ENCODE measurements at places on chromosomes 5 and 9.

GRCh38 chr9:121295662-121296191 is 27.8 kb downstream of the GSN start:
- no peak for DNase-seq

DNA sequence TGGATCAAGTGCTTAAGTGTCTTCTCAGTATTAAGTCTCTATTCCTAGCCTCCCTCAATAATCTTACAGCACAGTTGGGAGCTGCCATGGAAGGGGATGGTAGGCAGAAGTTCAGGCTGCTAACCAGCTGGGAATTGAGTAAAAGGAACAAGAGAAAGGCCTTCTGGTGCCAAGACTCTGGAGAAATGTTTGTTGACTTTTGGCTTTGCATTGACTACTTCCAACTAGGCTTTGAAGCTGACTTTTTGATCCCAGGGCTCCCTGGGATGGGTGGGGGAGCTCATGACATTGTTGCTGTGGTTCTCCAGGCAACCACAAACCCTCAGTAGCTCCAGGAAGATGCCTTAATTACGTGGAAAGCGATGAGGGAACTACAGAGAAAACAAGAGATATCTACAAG is 85.2 kb upstream of the HTR4 start:
- no peak for DNase-seq

- DNase-seq, result no peak
Observed at GRCh38 chr5:145198525-145199260, 636.4 kb downstream of the PRELID2 start.

DNA sequence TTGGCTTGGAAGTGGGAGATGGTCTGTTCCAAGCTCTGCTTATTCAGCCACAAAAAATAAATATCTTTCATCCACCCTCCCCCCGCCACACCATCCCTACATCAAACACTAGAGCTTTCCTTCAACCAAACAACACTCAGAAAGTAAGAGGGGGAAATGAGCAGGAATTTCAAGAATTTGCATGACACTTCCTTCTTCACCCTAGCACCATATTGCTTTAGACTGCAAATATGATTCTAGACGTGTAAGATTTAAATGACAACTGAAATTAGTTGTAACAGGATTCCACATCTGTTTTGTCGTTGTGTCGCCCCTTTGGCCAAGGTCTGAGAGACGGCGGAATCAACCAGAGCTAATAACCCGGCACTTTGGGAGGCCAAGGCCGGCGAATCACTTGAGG is 88.5 kb downstream of the NDFIP1 start:
- no peak for DNase-seq

DNA sequence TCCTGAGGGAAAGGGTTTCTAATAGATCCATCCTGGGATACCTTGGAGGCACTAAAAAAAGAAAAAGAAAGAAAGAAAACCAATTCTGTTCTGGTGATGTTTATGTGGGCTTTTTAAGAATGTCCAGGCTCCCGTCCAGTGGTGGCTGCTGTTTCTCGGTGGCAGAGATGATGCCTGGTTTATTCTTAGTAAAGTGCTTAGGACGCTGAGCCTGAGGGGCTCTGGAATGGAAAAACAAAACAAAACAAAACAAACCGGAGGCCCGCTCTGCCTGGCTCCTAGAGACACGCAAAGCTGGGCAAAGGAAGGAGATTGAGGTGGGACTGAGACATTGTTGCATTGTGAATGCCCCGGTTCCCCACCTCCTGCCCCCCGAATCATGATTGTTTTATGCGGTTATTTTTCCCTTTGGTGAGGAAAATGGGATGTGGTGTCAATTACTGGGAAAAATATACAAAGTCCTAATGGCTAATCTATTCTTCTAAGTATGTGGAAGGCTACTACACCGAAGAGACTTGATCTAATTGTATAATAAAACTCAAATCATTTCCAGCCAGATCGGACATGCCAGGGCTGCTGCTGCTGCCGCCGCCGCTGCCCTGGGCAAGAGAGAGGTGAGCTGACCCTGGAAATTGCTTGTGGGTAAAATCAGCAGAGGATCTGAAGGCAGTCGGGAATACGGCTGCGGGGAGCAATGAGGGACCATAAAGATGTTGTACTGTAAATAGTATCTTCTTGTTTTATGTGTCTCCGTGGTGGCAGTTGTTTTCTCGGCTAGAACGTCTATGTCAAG is 644.9 kb downstream of the CCDC171 start:
- no peak for DNase-seq

DNA sequence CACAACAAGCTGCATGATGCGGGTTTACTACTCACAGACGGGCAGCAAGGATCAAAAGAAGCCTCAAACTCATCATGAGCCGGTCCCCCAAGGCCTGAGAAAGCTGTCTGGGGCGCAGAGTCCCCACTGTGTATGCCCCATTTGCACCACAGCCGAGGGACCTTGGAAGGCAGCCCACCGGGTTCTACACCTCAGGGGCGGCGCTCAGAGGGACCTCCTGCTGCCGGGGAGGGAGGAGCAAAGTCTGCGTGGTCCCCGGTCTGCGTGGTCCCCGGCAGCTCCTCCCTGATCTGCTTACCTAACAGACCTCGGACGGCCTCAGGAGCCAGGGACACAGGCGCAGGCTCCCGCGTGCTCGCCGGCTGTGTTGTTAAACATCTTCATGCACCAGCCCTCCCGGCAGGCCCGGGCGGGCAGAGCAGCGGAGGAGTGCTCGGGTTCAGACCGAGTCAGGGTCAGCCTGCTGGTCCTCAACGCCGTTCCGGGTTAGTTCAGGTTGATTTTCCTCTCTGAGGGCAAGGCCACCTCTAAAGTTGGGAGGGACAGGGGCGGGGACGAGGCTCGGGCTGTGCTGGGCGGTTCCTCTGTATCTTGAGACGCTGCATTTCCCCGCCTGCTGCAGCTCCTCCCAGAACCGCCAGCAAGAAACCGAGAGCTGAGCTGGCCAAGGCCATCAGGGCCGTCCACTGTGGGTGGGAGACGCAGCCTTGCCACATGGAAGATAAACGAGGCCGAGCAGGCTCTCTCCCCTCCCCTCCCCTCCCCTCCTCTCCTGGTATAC is 74.6 kb downstream of the MRPL36 start:
- DNase-seq, result no peak

DNA sequence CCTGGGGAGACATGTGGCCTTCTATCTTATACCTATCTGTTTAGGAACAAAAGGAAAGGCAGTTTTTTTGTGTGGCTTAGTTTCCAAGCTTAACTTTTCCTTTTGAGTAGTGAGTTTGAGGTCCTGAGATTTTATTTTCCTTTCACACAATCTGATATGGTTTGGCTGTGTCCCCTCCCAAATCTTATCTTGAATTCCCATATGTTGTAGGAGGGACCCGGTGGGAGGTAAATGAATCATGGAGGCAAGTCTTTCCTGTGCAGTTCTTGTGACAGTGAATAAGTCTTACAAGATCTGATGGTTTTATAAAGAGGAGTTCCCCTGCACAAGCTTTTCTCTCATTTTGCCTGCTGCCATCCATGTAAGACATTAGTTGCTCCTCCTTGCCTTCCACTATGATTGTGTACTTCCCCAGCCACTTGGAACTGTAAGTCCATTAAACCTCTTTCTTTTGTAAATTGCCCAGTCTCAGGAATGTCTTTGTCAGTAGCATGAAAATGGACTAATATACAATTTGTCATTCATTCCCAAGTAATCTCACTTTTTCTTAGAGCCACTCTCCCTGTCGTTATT is 4.7 kb upstream of the CLTB start:
- no peak for DNase-seq

GRCh38 chr5:135181653-135182052 is 147.6 kb upstream of the PITX1 start:
- no peak for DNase-seq

GRCh38 chr5:179618923-179619554 is 4.4 kb downstream of the HNRNPH1 start:
- DNase-seq, result no peak

GRCh38 chr9:130266236-130267098 is 907 bp downstream of the HMCN2 start:
- no peak for DNase-seq

- DNase-seq, result no peak
Observed at GRCh38 chr9:8809741-8810140, 1010.2 kb upstream of the DMAC1 start.

DNA sequence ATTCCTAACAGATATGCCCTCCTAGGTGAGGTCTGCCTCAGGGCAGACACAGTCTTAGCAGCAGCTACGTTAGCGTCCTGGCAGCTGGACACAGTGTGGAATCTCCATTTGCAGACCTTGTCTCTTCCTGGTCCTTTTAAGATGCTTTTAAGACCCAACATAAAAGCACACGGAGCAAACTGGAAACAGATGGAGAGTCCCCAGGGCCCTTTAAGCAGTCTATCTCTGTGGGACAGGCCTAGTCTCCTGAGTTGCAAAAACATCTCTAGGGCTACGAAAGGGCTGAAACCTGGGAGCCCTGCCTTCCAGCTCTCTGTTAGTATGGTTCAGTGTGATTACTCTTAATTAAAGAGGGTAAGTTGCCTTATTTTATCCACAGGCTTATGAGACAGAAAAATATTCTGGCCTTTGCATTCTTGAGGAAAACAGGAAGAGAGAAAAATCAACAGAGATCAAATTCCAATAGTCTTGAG is 66.0 kb upstream of the GNA14 start:
- DNase-seq, result no peak

DNA sequence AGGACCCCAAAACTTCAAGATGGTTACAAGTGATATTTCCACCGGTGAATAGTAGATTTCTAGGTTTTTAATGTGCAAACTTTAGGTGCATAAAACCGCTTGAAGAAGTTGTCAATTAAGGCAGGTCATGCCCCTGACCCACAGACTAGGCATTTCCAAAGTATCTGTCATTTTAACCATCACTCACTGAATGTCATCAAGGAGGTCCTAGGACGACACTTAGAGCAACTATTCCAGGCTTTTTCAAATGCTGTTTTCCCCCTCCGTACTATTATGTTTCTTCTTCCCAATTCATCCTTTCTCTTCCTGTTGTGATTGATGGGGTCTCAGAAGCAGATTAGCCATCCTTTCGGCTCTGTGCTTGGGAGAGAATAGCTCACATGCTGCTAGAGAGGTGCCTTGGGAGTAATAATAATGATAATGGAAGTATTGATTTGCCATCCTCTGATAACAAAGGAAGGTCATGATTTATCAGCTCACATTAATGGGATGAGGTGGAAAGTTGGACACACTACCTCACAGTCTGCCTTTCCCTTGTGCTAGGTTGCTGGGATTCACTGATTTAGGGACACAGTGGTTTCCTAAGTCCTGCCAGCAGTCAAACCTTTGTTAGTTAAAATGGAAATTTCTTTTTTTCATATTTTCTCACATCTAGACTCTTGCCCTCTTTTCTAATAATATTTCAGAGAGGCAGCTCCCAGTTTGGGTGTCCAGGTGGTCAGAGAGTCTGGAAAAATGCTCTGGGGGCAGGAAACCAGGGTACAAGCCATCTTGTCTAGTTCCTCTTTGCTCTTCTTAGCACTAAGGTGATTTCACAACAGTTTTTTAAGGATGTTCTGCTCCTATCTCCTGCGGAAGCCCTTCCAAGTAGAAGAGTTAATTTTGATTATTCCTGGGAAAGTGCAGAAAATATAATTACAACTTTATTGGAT is 67.0 kb downstream of the PTTG1 start:
- no peak for DNase-seq

- DNase-seq, result no peak
Observed at GRCh38 chr9:109726119-109726518, 53.9 kb upstream of the PALM2AKAP2 start.

- no peak for DNase-seq
Observed at GRCh38 chr9:88745276-88746001, 210.5 kb downstream of the NXNL2 start.

- peak; percentile 90 for DNase-seq
Observed at GRCh38 chr5:14581106-14581890, at the start of gene OTULINL. Gene OTULINL, plus strand, starts transcription at chr5:14581792. Its CDS starts 103 bp downstream, at chr5:14581895.

GRCh38 chr5:154371687-154372086 is 74.1 kb upstream of the SAP30L start:
- DNase-seq, result no peak

DNA sequence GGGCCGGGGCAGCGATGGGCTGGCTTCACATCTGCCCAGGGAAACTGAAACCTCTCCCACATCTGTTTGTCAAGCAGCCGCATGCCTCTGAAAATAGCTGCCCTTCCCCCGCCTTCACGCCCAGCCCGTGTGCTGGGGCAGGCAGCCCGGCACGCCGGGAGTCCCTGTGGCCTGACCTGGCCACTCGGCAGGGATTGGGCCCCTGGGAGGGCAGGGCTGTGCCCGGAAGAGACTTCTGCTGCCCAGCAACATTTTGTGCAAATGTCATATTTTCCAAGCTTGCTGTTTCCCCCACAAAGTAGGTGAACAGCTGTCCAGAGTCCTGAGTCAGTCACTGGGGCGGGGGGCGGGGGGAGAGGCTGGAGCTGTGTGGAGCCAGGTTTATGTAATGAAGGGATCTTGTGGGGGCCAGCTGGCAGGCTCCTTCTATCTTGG is 8.2 kb downstream of the COL27A1 start:
- no peak for DNase-seq

DNA sequence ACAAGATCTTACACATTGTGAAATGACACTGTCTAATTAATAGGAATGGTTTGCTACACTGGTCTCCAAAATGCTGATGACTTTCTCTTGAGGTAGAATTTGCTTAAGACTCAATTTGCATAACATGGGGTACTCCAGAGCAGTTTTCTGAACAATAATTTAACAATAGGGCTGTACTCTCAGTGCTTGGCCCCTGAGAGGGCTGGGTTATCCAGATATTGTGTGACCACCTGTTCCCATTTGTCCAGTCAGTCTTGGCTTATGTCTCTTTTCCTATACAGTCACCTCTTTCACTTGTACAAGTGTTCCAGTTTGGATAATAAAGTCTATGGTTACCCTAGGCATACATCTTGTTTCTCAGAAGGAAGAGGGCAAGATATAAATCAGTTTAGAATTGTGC is 17.9 kb downstream of the ZSWIM6 start:
- DNase-seq, result no peak

DNA sequence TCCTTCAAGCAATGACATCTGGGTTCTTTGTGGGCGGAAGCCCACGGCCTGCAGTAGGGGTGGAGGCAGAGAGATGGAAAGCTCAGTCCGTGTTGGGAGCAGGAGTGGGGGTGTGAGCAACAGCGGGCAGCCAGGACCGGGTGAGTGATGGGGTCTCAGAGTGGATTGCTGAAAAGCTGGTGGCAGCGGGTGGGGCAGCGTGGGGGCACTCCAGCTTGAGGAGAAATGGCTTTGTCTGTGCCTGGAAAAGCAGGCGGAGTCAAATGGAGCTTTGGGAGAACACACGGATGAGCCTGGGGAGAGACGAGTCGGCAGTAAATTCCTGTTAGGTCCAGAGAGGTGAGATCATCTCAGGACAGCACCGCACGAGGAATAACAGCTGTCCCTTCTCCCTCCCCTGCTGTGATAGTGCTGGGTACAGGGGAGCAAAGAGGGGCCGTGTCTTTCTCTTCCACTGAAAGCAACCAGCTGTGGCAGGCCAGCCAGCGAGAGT is 42.1 kb downstream of the CACNA1B start:
- DNase-seq, result no peak

- DNase-seq, result no peak
Observed at GRCh38 chr9:118522093-118523028, 818.2 kb downstream of the TLR4 start.

DNA sequence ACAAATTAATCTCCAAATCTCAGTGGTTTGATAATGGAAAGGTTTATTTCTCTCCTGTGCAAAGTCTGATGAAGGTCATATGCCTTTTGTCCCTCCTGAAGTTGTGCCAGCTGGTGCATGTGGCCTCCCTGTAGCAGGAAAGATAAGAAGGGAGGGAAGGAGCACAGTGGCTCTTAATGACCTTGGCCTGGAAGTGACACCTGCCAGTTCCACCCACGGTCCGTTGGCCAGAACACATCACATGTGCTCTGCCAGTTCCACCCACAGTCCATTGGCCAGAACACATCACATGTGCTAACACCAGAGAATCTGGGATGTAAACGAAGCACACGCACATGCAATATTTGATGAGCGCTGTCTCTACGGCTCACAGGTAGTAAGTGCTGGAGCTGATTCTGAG is 130.9 kb downstream of the DOCK2 start:
- no peak for DNase-seq

GRCh38 chr9:86458191-86458855 is 104.1 kb upstream of the TUT7 start:
- no peak for DNase-seq
